ENCODE measurements at places on chromosomes 7 and 10.

DNA sequence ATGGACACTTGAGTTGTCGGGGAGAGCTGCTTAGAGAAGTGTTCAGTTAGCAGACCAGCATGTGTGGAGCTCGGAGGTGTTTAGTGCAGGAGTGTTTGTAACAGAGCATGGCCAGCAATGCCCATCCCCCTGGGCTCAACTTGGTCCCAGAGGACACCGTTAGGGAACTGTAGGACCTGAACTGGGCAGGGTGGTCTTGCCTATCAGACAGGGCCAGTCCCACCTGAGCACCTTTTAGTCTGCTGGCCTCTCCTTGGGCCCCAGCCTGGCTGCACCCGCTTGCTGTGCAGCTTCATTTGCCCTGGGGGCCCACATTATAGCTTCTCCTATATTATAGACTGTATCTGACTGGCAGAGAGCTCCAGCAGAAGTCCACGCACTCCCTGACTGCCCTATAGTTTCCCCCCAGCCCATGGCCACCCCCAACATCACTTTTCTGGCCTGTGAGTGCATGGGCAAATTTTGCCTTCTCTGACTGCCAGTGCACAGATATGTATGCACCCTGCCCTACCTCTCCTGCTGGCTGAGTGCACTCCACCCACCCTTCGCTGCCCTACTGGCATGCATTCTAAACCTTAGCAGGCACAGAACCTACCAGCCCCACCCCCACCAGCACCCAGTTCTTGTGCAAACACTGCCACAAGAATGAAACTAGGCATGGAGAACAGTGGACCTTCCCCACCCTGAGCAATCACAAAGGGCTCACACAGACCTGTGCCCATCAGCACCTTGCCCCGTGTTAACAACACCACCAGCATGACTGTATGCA is 1030.6 kb upstream of the GHITM start:
- no peak for DNase-seq

DNA sequence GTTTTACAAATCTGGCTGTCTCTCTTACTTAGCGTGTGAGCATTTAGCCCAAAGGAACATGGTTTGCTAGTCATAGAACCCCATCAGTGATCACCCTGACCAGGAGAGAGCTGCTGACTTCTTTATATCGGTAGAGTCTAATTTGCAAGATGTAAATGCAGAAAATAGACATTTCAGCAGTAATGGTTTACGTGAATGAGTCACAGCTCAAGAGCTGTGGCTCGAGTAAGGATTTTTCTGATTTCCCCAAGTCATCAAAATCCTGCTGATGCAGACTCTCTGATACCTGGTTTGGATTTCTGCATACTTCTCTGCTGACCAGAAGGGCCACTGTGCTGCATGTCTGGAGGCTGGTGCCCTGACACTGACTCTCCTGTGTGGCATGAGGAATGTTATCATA is 25.7 kb downstream of the NUB1 start:
- DNase-seq: no peak

- DNase-seq: no peak
These were observed 641.6 kb downstream of the AUTS2 start for GRCh38 chr7:70239918-70240317.

DNA sequence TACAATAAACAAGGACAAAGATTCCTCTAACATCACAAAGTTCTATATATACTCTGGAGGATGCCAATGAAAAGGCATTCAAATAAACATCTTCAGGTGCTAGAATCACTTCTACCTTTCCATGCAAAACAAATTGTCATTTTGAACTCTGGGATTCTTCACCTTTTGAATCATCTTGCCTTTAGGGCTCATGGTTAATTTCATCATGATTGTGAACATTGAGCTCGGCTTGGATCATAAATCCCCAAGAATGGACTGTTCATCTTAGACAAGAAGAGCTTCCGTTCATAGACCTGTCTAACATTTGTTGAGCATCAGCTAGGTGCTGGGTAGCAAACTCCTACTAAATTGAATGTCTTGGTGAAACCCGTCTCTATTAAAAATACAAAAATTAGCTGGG is 212.2 kb downstream of the TNS3 start:
- DNase-seq: no peak

DNA sequence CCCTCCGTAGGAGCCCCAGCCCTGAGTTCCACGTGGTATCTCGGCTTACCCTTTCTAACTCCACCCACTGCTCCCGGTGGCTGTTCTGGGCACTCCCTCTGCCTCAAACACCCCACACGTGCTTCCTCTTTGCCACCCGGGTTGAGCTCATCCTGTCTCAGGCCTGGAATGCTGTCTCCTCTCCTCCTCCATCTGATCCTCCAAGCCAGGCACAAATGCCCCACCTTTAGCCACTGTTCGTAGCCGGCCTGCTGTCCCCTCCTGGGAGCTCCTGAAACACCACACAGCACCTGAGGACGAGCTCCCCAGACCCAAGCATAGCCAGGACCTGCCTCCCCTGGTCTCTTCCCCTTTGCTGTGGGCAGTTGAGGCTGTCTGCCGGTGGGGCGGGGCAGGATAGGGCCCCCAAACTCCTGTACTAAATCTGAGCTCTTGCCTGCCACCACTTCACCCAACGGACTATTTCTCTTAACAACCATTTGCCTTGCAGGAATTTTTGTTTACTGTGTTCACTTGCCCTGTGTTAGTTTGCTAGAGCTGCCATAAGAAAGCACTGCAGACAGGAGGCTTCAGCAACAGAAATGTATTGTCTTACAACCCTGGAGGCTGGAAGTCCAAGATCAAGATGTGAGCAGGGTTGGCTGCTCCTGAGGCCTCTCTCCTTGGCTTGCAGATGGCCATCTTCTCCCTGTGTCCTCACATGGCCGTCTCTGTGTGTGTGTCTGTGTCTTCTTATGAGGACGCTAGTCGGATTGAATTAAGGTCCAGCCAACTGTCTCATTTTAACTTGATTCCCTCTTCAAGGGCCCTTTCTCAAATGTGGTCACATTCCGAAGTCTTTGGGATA is 58.3 kb upstream of the SHH start:
- DNase-seq: no peak

GRCh38 chr7:149879766-149880637 is 6.2 kb downstream of the ATP6V0E2 start:
- DNase-seq: peak; percentile 3

GRCh38 chr10:91683975-91684374 is 51.1 kb upstream of the PPP1R3C start:
- DNase-seq: no peak

DNA sequence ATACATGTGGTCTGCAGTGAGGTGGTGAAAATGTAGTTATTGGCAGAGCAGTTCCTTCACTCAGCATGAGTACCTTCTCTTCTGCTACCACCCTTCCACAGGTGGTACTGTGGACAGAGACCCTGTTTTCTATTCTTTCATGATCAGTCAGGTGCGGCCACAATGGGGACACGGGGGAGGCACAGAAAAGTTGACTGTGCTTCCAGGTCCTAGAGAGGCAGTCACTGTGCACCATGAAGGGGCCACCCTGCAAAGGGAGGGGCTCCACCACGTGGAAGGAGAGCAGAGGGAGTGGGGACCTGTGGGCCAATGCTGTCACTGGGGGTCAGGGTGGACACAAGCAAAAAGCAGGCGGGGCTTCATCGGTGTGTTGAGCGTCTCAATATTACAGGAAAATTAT is 3.6 kb upstream of the LANCL2 start:
- DNase-seq: no peak

DNA sequence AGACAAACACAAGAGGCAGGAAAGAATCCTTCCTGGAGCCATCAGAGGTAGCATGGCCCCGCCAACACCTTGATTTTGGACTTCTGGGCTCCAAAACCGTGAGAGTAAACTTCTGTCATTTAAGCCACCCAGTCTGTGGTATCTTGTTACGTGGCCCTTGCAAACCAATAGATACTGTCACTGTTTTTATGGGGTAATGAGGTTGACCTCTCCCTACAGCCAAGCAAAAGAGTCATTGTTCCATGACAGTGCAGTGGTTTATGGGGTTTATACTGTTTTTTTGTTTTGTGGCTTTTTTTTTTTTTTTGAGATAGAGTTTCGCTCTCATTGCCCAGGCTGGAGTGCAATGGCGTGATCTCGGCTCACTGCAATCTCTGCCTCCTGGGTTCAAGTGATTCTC is 32.8 kb downstream of the KIAA1549 start:
- DNase-seq: no peak

- no peak for DNase-seq
These were observed 129.3 kb downstream of the FAM107B start for GRCh38 chr10:14645239-14645960.

- peak; percentile 26 for DNase-seq
These were observed 9.9 kb downstream of the SLC25A13 start for GRCh38 chr7:96311967-96312366.

GRCh38 chr7:98569691-98570337 is 47.3 kb upstream of the NPTX2 start:
- DNase-seq: no peak

- DNase-seq: no peak
These were observed 14.2 kb upstream of the MTPN start for GRCh38 chr7:135991322-135991721.

- DNase-seq: no peak
These were observed 15.0 kb downstream of the NOD1 start for GRCh38 chr7:30463405-30464145.

DNA sequence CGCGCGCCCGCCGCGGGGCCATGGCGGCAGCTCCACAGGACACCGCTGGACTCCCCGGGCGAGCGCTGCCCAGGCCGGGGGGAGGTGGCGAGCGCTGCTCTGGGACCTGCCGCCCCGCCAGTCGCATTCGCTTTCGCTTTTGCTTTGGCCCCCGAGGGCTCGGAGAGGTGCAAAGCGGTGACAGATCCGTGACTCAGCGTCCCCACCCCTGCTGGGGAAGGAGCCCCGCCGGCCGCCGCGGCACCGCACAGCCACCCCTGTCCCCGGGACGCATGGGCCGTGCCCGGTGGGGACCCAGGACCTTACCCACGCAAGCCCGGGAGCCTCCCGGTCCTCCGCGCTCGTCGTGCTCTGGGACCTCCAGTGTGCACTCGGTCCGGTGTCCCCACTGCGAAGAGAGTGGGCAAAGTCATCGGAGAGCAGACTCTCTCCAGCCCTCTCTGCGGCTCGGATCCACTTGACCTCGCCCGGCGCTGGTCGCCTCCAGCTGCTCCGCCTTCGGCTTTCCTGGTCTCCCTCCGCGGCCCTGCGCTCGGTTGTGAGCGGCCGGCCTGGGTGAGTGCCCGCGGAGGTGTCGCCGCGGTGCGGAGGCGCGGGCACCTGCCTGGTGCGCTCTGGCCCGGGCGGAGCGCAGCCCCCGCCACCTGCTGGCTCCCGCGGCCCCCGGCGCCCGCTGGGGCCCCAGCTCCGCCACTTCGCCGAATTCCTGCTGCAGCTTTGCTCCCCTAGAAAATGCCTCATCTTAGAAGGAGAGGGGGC is at the start of gene IL15RA:
IL15RA (minus strand) TSS at position 73 of the 759 bp plus-strand sequence; CDS start at position 22, 51 bp downstream.
- peak; percentile 53 for DNase-seq

DNA sequence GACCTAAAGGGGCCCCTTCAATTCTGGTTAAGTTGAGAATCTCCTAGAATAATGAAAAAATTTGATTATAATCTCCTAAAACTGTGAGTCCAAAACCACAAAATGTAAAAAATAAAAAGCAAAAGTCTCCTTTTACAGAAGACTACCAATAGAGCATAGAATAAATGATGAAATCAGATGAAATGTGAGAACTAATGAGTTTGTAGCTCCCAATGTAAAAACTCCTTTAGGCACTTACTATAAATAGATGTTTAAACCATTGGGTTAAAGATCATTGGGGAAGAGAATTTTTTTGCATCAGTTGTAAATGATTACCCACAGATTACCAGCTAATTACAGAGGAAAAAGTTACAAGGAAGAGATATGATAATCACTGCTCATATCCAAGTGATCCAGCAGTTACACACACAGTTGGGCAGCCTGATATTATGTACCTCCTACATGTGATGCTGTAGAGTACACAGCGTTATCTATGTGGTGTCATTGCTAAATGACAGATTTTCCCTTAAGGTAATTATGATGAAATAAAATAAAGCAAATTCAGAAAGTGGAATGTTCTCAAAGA is 282.7 kb upstream of the SEMA3D start:
- no peak for DNase-seq

GRCh38 chr7:79820387-79820786 is 314.2 kb upstream of the GNAI1 start:
- no peak for DNase-seq

DNA sequence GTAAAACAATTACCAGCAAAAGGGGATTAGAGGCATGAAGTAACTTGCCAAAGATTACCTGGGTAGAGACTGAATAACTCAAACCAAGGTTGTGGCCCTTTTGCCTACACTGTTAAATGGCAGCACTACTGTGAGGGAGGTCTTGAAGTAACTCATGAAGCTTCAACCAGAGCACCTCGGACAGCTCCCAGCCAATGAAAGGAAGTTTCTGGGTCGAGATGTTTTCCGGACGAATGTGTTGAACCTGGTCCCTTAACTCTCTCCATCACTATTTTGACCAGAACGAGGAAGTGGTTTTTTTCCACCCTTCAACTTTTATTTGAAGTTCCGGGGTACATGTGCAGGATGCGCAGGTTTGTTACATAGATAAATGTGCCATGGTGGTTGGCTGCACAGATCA is 133.6 kb upstream of the PRKCQ start:
- no peak for DNase-seq

GRCh38 chr7:78151229-78151628 is 352.7 kb downstream of the PHTF2 start:
- DNase-seq: no peak

GRCh38 chr10:75624638-75625037 is 193.2 kb downstream of the LRMDA start:
- no peak for DNase-seq
